ENCODE measurements at places on chromosomes 6 and 20. TPM values are rescaled to one million over a fixed set of nuclear protein-coding genes. Genes with fewer than 3 reads are reported as not detected.

DNA sequence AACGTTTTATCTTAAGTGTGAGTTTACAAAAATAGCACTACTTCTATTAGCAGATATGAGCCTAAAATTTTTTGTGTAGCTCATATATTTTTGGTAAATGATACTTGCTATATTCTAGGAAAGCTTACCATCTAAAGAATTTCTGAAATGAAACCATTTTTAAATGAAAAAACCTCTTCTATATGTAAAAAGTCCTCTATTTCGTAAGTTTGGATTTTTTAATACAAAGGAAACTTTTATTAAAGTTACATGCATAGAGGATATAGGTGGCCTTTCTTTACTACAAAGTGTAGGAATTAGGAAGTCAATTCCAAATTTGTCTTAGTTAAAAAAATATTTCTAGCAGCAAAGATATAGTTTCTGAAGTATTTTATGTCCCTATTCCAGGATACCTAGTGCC is 18.8 kb downstream of the EFHC1 start:
- H3K27ac ChIP-seq = no peak overlapping the region
- no peak for DNase-seq
- peaks cover 35% of the 10 kb centered on the region for H3K36me3 ChIP-seq
- no peaks in the 10 kb centered on the region for H3K27me3 ChIP-seq

DNA sequence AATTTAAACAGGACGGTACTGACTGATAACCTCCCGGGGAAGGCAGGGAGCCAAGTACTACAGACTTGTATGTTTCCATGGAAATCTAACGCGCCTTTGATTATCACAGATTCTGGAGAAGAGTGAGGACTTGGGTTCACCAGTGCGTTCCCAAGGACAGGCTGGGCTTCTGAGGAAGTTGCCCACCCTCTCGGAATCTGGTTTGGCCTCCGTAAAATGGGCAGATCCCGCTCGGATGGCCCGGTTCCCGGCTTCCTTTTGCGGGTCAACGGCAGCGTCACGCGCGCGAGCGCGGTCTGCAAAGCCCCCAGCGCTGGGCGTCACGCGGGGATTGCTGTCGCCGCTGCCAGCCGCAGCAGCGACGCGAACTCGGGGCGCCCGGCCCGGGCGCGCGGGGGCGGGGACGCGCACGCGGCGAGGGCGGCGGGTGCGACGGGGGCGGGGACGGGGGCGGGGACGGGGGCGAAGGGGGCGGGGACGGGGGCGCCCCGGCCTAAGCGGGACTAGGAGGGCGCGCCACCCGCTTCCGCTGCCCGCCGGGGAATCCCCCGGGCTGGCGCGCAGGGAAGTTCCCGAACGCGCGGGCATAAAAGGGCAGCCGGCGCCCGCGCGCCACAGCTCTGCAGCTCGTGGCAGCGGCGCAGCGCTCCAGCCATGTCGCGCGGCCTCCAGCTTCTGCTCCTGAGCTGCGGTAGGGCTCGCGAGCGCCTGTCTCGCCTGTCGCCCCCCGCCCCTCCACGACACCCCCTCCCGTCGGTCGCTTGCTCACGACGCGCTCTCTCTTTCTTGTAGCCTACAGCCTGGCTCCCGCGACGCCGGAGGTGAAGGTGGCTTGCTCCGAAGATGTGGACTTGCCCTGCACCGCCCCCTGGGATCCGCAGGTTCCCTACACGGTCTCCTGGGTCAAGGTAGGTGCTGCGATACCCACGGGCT is at the start of gene CD83:
Gene CD83 (plus strand): TSS at position 615 of the 933 bp plus-strand sequence. CDS start 40 bp downstream, at position 655.
- H3K27me3 ChIP-seq = no peaks in the 10 kb centered on the region
- H3K4me3 ChIP-seq = peak within 1 kb of the TSS; percentile 70
- H3K36me3 ChIP-seq = no peaks in the 10 kb centered on the region
- H3K4me1 ChIP-seq = peaks cover 22% of the 10 kb centered on the region

DNA sequence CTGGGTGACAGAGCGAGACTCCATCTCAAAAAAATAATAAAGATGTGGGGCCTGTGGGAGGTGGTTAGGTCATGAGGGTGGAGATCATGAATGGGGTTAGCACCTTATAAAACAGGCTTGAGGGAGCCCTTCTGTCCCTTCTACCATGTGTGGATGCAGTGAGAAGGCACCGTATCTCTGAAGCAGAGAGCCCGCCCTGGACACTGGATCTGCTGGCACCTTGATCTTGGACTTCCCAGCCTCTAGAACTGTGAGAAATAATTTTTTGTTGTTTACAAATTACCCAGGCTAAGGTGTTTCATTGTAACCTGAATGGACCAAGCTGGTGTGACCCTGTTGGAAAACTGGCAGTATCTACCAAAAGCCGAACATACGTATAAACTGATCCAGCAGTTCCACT is 15.7 kb upstream of the PANK2 start:
- H3K4me3 ChIP-seq = no peak overlapping the region
- no peaks in the 10 kb centered on the region for H3K27me3 ChIP-seq

PAX1 gene
- not detected for polyA plus RNA-seq

- DNase-seq = no peak
- no peak overlapping the region for H3K4me3 ChIP-seq
- no peak overlapping the region for H3K27ac ChIP-seq
Measured at GRCh38 chr6:150366118-150366778, 2.6 kb upstream of the IYD start.

TRAPPC3L gene
- polyA plus RNA-seq = not detected

GRCh38 chr20:57654363-57654997 is 34.3 kb upstream of the ZBP1 start:
- DNase-seq = peak; percentile 85
- peaks cover 51% of the 10 kb centered on the region for H3K36me3 ChIP-seq
- no peak overlapping the region for H3K4me3 ChIP-seq
- H3K4me1 ChIP-seq = no peaks in the 10 kb centered on the region
- no peak overlapping the region for H3K27ac ChIP-seq
- no peaks in the 10 kb centered on the region for H3K27me3 ChIP-seq

DNA sequence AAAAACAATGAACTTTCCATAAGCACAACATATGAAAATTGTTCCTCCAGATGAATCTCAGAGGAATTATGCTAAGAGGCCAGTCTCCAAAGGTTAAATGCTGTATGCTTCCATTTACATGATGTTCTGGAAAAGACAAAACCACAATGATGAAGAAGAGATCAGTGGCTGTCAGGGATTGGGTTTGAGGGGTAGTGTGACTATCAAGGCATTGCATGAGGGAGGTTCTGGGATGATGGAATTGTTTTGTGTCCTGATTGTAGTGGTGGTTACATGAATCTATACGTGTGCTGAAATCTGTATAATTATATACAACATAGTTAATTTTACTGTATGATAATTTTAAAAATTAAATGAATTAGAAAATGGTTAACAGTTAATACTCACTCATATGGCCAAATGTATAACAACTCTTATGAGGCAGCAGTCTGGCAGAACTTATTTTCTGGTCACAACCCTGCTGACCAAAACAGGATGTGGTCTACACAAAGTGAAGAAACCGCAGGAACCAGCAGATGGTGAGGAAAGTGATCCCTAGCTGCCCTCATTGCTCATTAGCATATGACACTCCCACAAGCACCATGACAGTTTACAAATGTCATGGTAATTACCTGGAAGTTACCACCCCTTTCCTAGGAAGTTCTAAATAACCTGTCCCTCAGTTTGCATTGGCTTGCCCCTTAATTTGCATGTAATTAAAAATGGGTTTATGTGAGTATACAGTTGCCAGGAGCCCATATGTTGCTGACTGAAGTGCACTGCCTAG is 31.9 kb downstream of the NSFL1C start:
- no peak overlapping the region for H3K4me3 ChIP-seq
- peak; percentile 30 for DNase-seq
- peaks cover 2% of the 10 kb centered on the region for H3K36me3 ChIP-seq
- peaks cover 13% of the 10 kb centered on the region for H3K4me1 ChIP-seq

DNA sequence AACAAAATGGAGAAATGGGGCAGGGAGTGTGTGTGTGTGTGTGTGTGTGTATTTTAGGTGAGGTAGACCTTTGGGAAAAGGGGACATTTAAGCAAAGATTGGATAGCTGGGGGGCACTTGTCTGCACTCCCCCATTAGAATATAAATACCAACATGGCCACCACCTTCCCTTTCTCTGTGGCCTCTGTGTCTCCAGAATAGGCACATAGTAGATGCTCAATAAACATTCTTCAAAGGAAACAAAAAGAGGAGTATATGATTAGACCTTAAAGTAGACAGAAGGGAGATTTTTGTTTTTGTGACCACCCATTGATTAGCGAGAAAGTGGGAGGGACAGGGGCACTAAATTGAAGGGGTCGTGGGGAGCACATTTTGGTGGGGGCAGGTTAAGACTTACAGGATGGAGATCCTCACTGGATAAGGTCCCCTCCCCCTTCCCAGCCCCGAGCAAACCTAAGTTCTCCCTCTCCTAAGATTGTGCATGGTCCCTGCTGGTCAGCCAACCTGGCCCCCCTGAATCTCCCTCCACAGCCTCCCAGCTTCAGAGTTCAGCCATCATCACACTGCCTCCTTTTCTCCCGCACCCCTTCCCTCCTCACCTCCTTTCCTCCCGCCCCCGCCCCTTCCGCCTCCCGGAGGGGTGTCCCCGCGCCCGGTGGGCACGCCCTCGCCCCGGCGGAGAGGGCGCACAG is 514 bp upstream of the TSHZ2 start:
- DNase-seq = no peak
- H3K36me3 ChIP-seq = no peaks in the 10 kb centered on the region
- H3K27me3 ChIP-seq = peaks cover 13% of the 10 kb centered on the region
- peak overlapping the region; percentile 63 for H3K27ac ChIP-seq
- peak overlapping the region; percentile 45 for H3K4me3 ChIP-seq

DNA sequence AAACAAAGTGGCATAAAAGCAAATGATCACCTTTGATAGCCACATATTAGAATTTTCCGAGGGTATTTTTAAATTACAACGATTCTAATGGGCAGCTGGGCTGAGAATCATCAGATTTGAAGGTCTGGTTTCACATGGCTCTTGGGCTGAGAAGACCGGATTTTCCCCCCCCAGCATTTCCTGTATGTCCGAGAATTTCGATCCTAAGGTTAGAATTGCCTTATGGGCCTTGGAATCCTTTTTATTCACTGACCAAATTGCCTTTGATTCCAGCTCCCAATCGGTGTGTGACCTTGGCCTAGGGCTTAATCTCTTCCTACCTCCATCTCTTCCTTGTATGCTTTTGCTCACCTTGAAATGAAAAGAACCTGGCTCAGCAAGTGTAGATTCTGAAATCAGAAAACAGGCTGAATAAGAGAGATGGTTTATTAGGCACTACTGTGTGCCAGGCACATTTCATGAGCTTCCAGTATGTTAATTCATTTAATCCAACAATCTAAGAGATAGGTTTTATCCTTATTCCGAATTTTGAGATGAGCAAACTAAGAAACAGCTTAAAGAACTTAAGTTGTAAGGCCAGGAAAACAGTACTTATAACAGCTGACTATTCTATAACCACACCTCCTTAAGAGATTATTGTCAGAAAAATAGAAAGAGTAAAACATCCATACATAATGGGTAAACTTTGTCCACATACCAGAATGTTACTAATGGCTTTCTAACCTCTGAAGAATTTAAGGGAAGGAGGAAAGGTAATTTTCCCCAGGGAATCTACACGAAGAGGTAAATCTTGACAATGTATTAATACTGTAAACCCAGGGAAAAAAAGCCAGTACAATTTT is 39.4 kb downstream of the HFE start:
- peaks cover 59% of the 10 kb centered on the region for H3K4me1 ChIP-seq
- no peaks in the 10 kb centered on the region for H3K27me3 ChIP-seq
- peaks cover 4% of the 10 kb centered on the region for H3K36me3 ChIP-seq
- peak overlapping the region; percentile 70 for H3K4me3 ChIP-seq
- peak overlapping the region; percentile 99 for H3K27ac ChIP-seq
- no peak for DNase-seq

All from stomach (tissue), 19 donors.